ENCODE measurements at places on chromosomes 1 and 21. TPM values are rescaled to one million over a fixed set of nuclear protein-coding genes. Genes with fewer than 3 reads are reported as not detected.

- DNase-seq, result no peak
Observed at GRCh38 chr21:41133874-41134522, 34.0 kb upstream of the BACE2 start.

- no peak for DNase-seq
Observed at GRCh38 chr1:207841901-207842300, 69.0 kb downstream of the CD34 start.

GRCh38 chr1:112767646-112768045 lies 52.5 kb upstream of the PPM1J start:
- DNase-seq, result no peak

TNFRSF9 gene
- total RNA-seq, result 6.7 TPM

DNA sequence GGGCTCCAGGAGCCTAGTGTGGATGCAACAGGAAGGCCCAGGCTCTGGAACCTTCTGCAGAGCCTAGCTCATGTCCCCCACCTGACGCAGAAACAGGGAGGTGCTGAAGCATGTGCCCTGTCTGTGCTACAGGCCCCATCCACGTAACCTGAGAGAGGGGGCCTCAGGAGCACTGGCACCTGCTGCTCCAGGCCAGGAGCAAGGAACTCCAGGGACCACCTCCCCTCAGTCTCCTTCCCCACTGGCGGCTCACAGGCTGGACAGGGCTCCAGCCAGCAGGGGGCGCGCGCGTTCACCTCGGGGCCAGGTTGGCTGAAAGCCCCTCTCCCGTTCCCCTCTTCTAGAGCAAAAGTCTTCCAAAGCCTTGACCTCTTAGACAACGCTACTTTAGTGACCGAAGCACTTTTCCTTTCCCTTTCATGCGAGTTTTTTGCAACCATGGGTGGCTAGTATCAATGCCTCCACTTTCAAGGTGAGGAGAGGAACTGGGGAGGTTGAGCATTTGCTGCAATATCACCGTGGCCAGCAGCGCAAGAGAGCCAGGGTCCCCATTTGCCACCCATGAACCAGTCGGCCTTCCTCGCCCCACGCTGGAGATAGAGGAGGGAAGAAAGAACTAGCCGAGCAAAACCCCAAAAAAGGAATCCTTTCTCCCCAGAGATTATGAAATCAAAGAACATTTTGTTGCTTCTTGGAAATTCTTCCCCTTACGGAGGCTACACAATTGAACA lies 52.4 kb upstream of the GPR157 start:
- no peak for DNase-seq

DNA sequence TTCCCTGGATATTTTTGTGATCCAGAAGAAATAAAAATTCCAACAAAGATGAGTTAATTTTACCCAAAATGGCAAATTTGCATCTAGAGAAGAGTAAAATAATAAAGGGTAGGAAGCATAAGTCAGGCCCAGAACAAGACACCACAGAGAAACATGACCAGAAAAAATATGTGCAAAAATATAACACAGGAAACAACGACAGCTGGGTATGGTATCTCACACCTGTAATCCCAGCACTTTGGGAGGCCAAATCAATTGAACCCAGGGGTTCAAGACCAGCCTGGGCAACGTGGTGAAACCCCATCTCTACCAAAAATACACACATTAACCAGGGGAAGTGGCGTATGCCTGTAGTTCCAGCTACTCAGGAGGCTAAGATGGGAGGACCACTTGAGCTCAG lies 39.7 kb upstream of the SDC3 start:
- DNase-seq, result no peak

DNA sequence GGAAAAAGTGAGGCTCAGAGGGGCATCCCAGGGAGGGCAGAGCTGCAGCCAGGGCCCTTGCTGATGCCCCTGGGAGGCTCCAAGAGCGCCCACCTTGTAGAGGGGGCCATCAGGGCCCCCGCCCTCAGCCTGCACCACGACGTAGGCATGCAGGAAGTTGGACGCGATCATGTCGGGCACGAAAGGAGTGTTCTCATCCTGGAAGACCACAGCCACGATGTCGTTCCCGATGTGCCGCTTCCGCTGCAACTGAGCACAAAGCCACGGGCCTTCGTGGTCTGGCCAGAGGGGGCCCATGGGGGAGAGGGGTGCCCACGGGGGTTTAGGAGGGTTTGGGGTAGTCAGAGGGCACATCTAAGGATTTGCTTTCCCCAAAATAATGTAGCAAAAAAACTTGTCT lies 59.1 kb downstream of the RAP1GAP start:
- no peak for DNase-seq

DNA sequence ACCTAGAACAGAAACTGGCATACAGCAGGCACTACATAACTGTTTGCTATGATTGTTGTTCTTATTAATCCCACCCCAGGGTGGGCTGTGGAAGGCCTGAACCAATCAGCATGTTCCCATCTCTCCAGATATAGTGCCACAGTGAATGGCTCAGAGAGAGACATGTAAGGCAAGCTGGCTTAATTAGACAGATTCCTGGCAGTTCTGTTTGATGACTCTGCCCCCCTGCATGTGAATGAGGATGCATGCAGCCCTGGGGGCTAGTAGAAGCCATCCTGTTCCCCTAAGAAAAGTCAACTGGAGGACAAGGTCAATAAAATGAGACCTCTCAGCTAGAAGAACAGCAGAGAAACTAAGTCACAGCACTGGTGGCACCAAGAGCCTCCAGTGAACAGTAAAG lies 130.3 kb downstream of the GLIS1 start:
- DNase-seq, result no peak

DNA sequence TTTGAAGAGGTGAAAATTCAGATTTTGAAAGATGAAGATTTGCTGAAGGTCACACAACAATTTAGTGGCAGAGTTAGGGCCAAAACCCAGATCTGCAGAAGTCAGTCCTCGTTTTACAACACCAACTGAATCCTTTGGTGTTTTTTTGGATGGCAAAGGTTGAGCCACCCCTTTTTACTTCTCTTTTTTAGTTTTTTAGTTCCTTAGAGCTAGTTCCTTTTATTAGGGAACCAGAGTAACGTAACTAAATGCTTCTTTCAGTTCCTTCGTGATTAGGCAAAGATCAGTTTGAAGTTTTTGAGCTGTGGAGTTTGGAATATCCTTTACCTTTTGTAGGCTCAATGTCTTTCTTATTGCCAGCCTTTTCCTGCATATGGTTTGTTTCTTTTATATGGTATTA lies 67.9 kb upstream of the ARID1A start:
- DNase-seq, result no peak

CNIH3 gene
- 3.1 TPM for total RNA-seq

GRCh38 chr1:242411901-242412300 lies 112.6 kb downstream of the PLD5 start:
- DNase-seq, result no peak

DNA sequence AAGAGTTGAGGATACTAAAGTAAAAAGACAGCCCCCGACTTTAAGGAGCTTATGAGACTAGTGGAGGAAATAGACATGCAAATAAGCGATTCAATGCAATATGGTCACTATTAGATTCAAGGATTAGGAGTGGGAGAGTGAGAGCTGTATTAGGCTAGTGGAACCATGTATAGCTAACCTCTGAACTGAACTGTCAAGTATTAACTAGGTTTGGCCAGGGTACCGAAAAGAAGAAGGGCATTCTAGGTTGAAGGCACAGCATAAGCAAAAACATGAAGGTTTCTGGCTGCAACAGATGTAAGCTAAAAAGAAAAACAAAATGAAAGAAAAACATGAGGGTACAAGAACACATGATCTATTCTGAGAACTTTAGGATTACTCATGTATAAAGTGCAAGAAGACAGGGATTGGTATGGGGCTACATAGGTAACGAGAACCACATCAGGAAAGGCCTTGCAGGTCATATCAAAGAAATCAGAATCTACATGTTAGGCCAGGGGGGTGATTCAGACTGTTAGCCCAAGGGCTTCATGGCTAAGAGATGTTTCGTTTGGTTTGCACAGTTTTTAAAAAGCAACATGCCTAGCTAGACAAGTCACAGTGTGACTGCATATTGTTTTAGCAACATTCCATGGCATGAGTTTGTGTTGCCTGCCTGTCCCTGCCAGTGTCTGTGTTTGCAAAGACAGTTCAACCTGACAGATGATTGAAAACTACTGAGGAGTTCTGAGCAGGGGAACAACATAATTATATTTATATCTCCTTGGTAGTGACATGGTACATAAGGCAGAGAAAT lies 54.4 kb upstream of the HAO2 start:
- no peak for DNase-seq

GRCh38 chr1:63873751-63874150 lies 99.9 kb downstream of the ROR1 start:
- DNase-seq, result no peak

ATP5IF1 gene
- 305 TPM for total RNA-seq

DNA sequence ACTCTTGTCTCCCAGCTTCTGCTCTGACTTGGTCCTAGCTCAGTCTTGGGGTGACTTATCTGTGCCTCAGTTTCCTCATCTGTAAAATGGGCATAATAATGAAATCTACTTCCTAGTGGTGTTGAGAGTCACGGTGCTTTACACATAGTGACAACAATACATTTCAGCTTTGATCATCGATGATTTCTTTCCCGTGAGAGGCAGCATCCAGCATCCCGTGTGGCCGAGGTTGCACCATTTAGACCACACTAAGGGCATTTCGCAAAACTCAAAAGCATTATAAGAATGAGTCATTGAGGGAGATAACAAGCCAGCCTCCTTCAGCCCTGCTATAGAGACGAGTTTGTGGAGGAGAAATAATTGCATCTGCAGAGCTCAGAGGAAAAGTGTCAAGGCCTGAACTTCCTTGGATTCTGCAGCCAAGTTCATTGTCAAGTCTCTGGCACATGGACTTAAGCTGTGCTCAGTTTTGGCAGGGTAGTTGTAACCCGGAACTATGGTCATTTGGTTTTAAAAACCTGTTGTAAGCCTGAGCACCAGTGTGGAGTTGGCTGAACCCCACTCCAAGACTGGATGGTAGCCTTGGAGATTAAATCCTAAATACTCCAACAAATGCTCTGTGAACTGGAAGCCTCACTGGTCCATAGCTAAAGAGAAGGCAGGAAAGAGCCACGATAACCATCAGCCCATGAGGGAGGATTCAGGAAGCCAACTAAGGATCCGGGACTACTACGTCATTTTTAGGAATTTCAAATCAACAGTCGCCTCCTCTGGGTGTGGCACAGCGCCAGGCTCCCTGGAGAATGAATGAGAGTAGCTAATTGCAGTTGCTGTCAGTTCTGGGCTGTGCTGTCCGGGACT lies 64.2 kb downstream of the TCP10L start:
- DNase-seq, result peak; percentile 98

DNA sequence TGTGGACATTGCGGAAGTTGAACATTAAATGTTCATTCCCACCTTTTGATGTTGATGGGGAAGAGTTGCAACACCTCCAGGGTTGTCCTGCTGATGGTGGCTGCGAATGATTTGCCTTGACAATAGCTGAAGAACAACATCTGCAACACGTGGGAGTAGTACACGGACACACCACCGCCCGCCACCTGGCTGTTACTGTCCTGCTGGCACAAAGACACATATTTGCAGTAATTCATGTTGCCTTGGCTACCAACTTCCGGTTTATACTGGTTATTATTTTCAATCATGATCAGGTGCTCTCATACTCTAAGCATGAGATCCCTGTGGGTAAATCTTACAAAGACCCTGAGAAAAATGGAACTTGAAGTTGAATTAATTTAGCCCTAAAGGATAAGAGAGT lies 55.2 kb downstream of the UBR4 start:
- no peak for DNase-seq

GRCh38 chr1:9892563-9893528 lies 17.2 kb downstream of the CTNNBIP1 start:
- DNase-seq, result no peak

- DNase-seq, result no peak
Observed at GRCh38 chr1:241638909-241639622, 1.1 kb downstream of the CHML start.

DNA sequence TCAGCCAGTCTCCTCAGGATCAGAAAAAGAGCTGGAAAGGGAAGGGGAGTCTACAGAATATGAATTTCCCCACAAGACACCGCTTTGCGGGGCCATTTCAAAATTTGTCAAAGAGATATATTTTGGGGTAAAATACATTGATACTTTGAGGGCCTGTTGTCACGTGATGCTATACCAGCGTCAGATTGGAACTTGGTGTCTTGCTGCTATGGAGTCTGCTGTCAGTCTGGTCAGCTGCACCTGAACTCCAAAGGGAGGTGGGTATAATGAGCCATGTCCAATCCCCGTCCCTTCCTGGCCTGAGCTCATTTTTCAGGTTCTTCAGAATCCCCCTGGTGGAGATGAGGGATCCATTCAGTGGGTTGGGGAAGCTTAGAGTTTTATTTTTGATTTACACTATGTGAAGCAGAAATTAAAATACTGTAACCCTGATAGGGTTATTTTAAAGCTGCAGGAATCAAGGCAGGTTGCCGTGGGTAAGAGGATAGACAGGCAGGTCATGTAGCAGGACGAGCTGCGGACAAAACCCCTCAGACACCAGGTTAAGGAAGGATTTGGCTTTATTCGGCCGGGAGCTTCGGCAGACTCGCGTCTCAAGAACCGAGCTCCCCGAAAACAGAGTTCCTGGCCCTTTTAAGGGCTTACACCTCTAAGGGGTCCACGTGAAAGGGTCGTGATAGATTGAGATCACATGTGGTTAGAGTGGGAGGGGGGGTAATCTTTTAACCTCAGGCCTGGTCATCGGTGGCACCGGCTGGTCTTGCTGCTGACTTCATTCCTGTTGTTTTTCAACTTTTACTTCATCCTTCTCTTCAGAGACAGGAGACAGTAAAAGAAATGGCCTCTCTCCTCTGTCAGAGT lies 2.2 kb upstream of the POFUT2 start:
- no peak for DNase-seq

SLC16A1 gene
- 65.1 TPM for total RNA-seq

DNA sequence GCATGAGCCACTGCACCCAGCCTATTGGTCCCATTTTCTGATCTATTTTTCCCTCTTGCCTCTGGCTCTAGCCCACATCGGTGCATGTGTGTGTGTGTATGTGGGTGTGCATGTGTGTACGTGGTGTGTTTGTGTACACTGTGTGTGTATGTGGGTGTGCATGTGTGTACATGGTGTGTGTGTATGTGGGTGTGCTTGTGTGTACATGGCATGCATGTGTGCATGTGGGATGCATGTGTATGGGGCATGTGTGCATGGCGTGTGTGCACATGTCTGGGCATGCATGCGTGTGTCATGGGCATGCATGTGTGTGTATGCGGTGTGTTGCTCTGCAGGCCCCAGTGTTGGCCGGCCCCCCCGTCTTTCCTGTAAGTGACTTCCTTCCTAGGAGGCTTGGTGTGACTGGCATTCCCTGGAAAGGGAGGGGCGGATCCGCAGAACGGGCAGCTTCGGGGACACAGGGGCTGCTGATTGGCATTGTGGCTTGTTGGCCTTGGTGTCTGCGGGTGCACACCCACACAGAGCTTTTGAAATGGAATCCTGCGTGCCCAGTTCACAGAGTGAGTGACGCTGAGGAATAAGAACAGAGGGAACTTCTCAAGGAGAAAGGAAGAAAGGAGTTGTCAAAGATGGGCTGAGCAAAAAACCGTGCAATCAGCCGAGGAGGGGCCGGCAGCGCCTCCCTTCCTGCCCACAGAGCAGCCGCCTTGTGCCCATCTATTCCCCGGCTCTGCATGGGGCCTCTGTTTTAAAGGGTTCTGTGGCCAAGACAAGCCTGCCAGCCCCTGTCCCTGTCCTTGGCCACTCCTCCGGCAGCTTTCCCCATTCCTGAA lies 8.0 kb downstream of the PDXK start:
- no peak for DNase-seq

GRCh38 chr1:22376001-22376400 lies 75.7 kb upstream of the ZBTB40 start:
- no peak for DNase-seq
